ENCODE measurements at places on chromosomes 1 and 21.

GRCh38 chr1:82785268-82785790 lies 984.6 kb downstream of the ADGRL2 start:
- no peak for DNase-seq

DNA sequence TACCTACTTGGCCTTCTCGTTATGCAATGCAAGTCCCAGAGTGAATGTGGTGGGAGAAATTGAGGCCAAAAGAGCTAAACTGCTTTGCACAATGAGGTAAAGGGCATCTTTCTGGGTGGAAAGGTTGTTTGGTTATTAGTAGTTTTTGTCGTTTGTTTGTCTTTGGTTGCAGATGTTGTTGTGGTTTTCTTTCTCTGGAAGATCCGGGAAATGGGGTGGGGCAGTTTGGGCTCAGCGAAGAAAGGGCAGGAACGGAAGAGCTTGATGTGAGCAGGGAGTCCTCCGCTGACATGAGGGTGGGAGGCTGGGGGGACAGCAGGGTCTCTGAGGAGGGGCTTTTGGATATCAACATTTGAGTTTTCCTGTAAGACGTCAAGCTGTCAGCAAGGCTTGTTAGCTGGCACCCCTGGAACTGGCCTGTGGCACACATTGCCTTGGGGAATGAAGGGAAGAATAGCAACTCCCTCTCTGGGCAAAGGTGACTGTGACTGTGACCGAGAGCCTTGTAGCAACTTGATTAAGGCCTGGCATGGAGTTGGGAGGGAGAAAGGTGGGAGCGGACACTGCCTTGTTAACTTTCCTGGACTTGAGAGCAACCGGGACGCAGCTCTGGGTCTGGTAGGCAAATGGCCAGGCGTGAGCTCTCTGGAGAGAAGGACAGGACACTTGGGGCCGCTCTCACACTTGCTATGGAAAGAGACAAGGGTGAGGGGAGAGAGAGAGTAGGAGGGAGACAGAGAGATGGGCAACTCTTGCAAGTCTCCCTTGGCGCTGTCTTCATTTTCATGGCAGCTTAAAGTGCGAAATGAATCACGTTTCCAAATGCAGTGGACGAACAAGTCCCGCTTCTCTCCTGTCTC lies 15.4 kb upstream of the OPRD1 start:
- no peak for DNase-seq

DNA sequence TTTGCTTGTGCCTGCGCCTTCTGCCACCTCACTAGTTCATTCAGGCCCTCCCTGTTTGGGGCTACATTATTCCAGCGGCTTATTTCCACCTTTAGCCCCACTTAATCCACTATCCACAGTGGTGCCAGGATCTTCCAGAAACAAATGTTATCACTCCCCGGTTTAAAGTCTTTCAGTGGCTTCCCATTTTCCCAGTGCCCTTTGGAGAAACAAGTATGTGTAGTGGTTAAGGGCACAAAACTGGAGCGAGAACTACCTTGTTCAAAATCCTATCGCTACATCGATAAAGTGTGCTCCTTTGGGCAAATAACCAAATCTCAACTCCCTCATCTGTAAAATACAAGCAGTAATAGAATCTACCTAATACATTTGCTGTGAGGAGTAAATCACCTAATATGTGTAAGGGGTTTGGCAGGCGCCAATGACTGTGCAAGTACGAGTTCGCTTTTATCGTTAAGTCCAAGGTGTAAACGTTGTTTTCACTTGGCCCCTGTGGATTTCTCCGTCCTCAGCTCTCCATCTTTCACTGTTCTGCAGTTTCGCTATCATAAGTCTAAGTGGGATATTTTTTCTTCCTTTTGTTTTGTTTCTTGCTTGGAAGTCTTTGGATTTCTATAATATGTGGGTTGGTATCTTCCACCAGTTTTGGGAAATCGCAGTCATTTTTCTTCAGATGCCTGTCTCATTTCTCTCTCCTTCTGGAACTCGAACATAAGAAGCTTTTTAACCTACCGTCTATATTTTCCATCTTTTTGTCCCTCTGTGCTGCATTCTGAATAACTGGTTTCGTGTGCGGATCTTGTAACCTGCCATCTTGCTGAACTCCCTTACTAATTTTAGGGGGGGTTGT lies 844 bp upstream of the MEAF6 start:
- DNase-seq: no peak

- peak; percentile 34 for DNase-seq
Observed at GRCh38 chr1:159421821-159422220, 10.2 kb upstream of the OR10J4 start.

DNA sequence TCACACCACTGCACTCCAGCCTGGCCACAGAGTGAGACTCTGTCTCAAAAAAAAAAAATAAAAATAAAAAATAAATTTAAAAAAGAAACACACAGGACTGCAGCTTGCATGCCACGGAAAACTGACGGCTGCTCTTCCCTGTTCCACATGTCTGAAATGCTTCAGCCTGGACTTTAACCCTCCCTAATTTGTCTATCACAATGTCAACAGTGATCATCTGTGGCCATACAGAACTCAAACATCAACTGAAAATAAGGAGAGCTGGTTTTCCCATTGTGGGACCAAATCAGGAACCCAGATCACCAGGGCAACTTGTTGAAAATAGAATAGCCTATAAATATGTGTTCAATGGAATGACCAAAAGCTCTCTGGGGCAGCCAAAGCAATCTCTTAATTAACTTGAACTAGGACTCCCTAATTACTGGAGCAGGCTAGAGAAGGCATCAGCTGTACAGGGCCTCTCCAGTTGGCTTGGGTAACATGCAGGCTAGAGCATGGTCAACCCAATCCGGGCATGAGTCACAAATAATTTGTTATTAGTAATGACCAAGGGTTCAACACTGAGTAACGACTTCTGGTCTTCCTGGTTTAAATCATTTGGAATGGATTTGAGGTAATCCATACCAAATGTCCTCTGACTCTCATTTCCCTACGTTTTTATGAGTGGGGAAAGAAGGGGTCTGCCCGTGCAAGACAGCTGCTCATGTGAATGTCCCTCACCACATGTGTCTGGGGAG lies 62.7 kb upstream of the KAZN start:
- DNase-seq: no peak

GRCh38 chr1:157437296-157437695 lies 115.0 kb downstream of the FCRL5 start:
- DNase-seq: no peak

DNA sequence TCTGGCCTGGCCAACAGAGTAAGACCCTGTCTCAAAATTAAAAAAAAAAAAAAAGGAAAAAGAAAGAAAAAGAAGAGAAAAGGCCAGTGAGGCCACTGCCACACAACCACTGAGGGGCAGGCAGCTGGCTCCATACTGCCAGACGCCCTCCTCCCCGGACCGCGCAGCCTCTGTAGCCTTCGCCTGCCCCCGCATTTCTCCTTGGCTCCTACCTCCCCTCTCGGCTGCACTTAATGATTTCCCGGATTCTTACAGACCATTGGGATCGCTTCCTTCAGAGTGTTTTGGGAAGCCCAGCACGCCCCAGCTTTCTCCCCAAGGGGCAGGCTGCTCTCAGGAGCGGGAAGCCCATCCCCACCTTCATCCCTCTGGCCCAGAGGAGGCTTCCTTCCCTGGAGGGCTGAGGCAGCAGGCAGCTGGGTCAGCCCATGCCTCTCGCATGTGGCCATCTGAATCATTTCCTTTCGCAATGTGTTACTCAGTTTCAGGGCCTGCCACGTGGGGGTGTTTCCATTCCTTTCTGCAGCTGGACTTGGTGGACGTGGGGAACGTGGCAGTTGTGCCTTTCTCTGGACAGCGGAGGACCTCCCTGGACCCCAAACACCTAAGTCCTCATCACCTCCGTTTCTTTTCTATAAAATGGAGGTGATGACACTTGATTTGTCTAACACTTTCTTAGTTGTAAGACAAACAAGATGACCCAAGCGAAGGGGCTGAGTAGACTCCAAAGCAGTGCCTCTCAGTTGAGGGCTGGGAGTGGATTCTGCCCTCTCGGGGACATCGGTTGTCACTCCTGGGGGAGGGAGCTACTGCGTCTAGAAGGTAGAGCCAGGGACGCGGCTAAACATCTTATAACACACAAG lies 2.3 kb downstream of the SLC2A5 start:
- DNase-seq: no peak

DNA sequence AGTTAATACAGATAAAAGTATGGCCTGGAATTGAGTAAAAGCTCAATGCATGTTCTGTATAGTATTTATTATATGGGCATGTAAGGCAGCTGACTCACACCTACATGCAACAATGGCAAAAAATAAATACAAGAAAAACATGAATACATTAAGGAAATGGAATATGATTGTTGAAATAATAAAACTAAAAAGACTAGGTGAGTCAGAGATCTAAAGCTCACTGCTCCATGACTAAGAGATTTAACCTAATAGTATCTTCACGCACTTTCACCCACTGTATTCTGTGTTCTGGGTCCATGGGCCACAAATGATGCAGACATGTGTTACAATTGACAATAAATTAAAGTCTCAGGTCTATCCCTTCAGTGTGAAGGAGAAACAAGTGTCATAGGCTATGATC lies 607.0 kb downstream of the AGBL4 start:
- no peak for DNase-seq

GRCh38 chr1:218426343-218426657 lies 81.2 kb downstream of the TGFB2 start:
- no peak for DNase-seq

DNA sequence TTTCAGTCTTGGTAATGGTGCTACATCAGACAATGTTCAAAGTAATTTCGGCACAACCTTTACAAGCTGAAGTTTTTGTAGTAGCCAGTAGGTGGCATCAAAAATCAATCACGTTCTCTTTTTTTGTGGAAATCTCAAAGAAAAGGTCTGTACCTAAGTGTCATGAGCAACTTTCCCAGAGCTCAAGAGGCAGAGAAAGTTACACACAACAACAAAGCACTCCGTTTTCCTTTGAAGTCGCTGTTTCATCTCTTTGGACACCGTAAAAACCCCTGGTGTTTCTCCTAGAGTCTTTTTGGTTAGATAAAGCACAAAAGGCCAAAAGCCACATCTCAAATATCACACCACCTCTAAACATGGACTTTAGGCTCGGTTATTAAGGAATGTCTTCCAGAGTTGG lies 131.6 kb downstream of the LHX8 start:
- DNase-seq: peak; percentile 38

DNA sequence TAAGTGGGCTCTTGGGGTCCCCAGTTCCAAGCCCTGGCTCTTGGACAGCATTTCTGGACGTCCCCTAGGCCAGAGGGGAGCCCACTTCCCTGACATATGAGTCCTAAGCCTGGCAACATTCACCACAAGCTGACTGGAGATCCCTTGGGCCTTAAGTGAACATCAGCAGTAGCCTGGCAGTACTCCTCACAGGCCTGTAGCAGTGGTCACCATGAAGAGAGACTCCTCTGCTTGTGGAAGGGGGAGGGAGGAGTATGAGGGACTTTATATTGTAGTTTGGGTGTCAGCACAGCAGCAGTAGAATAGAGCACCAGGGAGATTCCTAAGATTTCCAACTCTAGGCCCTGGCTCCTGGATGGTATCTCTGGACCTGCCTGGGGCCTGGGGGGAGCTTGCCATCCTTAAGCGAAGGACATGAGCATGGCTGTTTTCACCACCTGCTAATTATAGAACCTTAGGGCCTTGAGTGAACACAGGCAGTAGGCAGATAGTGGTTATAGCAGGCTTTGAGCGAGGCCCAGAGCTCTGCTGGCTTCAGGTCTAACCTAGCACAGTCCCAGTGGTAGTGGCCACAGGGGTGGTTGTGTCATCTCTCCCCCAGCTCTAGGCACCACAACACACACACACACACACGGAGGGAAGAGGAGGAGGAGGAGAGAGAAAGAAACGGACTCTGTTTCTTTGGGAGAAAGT lies 71.4 kb upstream of the APOBEC4 start:
- no peak for DNase-seq

DNA sequence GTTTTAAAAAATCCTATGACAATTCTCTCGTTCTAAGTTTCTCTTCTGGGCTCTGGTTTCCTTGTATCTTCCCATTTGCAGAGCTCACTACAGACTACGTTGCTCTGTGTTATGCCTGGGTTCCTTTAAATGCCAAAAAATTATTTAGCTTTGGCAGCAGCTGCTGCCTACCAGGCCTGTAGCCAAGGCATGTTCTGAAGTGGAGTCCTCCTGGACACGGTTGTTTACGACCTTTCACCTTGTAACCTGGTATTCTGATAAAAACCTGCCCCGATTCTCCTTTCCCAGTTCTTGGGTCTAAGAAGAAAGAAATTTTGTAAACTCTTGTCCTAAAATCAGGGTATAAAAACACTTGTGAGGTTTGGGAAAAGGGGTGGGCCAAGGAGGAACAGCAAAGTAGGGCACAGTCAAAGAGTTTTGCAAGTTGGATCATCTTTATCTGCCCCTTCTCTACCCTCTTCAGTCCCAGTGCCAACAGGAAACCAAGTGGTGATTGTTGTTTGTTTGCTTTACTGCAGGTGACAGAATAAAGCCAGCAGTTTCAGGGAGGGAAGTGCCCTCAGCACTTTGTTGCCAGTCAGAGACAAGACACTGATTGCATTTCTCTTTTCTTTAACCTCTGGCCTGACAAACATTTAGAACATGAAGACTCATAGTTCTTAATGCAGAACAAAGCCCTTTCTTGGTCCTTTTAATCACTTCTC lies 3.1 kb upstream of the TXNIP start:
- DNase-seq: no peak

- no peak for DNase-seq
Observed at GRCh38 chr1:98110674-98111073, 189.8 kb upstream of the DPYD start.

GRCh38 chr1:33219886-33220661 lies 36.2 kb upstream of the ZNF362 start:
- peak; percentile 45 for DNase-seq

- no peak for DNase-seq
Observed at GRCh38 chr1:162374406-162374805, 2.2 kb downstream of the SPATA46 start.

DNA sequence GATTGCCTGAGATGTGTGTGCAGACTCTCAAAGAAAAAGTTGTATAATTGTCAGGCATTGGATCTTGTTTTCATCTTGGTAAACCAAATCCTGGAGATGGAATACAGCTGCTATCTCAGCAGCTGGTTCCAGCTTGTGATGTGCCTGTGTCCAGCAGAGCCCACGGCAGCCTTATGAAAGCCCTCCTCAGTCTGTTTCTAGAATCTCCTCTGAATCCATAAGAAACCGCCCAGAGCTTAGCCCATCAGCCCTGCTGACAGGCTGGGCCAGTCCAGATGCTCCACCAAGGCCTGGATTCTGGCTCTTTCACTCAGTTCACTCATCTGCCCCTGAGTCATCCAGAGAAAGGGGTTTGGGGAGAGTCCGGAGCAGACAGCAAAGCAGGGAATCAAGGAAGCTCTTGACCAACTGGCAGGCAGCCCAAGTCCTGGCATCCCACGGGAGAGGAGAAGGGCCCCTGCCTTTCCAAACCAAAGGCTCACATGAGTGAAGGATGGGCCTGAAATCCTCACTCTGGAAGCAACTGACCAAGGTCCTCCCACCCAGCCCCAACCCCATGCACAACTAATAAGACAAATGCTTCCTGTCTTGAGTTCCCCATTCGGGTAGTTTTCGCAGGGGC lies 45.7 kb downstream of the NAV1 start:
- DNase-seq: no peak

- DNase-seq: no peak
Observed at GRCh38 chr21:16536140-16536539, 806.4 kb downstream of the USP25 start.

- DNase-seq: no peak
Observed at GRCh38 chr1:174239541-174239940, 80.2 kb downstream of the RABGAP1L start.

All from iPS-NIHi11 (cell line).